ENCODE measurements at places on chromosomes 16 and 17.

DNA sequence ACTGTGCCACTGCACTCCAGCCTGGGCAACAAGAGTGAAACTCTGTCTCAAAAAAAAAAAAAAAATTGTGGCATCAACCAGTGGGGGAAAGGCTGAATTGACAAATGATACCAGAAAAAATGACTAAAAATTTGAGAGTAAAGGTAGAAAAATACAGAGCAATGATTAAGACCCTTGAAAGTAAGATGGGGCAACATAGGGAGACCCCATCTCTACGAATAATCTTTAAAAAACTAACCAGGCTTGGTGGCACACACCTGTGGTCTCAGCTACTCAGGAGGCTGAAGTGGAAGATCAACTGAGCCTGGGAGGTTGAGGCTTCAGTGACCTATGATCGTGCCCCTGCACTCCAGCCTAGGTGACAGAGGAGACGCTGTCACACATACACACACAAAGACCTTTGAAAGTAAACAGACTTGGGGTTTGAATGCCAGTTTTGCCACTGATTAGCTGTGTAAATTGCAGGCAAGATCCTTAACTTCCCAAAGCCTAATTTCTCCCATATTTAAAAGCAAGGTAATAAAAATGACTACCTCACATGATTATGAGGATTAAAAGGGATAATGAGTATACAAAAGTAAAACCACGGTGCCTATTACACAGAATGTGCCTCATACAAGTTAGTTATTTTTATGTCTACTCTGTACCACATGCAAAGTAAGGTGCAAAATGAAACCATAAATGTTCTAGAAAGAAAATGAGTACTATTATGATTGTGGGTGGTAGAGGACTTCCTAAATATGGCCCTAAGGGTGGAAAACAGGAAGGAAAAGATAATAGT is 21.7 kb upstream of the PAFAH1B1 start:
- no peak for DNase-seq

GRCh38 chr17:8175795-8176196 is 384 bp downstream of the TMEM107 start:
- no peak for DNase-seq

DNA sequence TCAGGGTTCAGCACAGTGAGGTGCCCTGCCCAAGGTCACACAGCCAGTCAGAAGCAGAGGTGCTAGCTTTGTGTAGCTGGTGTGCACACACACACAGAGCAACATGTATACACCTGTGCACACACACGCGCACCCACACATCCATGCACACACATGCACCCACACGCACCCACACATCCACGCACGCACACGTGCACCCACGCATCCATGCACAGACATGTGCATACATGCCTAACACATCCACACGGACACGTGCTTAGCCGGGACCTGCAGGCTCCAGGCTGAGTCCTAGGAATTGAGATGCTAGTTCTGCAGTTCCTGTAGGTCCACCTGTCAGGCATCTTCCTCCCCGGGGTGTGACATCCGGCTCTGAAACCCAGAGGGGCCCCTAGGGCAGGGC is 13.0 kb upstream of the DPEP1 start:
- DNase-seq: no peak

DNA sequence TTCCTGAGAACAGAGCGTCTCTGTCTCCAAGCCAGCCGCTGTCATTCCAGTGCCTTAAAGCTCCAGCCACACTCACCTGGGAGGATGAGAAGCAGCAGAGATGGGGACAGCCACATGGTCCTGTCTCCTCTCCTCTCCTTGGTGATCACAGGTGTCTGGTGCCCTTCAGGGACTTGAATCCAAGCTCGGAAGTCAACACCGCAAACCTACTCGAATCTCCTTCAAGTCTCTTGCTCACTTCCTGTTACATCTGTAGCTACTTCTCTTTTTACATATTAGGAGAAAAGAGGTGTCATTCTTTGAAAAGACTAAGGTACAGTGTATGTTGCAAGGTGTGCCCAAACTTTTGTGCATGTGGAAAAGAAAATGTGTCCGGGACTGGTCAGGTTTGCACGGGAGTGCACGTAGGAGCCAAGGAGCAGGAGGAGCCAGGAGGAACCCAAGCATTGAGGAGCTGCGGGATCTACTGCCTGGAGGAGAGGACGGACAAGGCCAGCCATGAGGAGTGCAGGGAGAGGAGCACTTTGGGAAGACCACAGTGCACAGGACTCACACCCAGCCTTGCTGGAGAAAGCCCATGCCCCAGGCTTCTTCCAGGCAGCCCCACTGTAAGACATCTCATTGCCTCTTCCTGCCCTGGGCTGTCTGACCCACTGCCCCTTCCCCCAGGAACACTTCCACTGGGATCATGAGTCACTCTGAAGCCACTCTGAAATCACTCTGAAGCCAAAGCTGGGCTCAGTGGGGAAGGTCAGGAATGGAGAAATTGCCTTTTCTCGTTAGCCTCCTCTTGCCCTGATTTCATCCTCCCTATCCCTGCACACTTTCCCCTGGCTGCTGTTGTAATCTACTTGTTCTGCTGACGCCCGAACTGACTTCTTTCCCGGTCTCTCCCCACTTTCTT is at the start of gene CD300LD:
TSS of gene CD300LD (minus strand) at position 197 of the 904 bp plus-strand sequence. CDS start at position 116, 81 bp downstream.
- DNase-seq: no peak

DNA sequence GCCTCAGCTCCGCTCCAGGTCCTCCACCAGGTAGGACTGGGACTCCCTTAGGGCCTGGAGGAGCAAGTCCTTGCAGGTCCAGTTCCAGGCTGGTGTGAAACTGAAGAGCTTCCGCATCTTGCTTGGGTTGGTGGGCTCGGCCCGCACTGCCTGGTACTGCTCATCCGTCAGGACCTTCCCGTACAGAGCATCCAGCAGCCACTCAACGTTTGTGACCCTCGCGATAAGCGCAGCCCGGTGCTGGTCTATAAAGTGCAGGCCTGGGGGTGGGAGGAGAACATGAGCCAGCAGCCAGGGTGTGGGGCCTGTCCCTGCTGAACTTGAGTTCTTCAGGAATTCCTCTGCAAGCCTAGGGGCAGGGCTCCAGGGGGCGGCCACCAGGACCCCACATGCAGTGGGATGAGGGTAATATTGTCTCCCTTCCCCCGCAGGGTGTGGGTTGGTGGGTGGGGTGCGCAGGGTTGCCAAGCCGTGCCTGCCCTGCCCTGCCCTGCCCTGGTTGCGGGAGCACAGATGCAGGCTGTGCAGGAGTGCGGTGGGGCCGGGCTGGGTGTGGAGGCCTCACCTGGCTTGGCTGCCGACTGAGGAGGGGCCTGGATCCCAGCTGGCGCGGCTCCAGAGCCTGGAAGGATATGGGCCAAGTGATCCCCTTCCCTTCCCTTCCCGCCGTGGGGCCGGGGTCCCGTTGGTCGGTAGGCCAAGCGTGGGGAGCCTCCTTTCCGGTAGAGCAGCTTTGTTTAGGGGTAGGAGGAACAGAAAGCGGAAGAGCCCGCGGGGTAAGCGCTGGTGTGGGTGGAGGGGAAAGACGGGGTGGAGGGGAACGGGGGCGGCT is 762 bp downstream of the PYCARD start:
- DNase-seq: no peak

GRCh38 chr16:10616756-10617640 is 36.6 kb upstream of the EMP2 start:
- no peak for DNase-seq

Data from stimulated activated CD8-positive, alpha-beta memory T cell treated with anti-CD3 and anti-CD28 coated beads, Interleukin-4, amount 100 ng/mL, for 4 hours (primary cell).